Neural cell (in vitro differentiated cells): ENCODE measurements at places on chromosomes 7 and 10. TPM values are rescaled to one million over a fixed set of nuclear protein-coding genes. Genes with fewer than 3 reads are reported as not detected.

PDLIM1 gene
- polyA plus RNA-seq: 1.0 and 1.5 TPM in 2 replicates

NPSR1 gene
- not detected in 2 replicates for polyA plus RNA-seq

PTN gene
- polyA plus RNA-seq: 14.1 and 19.5 TPM in 2 replicates

ZNF736 gene
- polyA plus RNA-seq: 0.04 and 1.7 TPM in 2 replicates

PON1 gene
- 0.25 TPM in 1 of 2 replicates, not detected in the other for polyA plus RNA-seq

NUTM2A gene
- 1.6 and 3.0 TPM in 2 replicates for polyA plus RNA-seq

GHRHR gene
- not detected in 2 replicates for polyA plus RNA-seq

GTF2I gene
- 274 and 562 TPM in 2 replicates for polyA plus RNA-seq

MRLN gene
- not detected in 2 replicates for polyA plus RNA-seq

PRSS37 gene
- not detected in 2 replicates for polyA plus RNA-seq

PSTK gene
- 21.0 and 27.1 TPM in 2 replicates for polyA plus RNA-seq

UCMA gene
- polyA plus RNA-seq: not detected in 2 replicates

MASTL gene
- 7.1 and 7.6 TPM in 2 replicates for polyA plus RNA-seq

NANOS1 gene
- 26.0 and 29.1 TPM in 2 replicates for polyA plus RNA-seq

OR2A42 gene
- polyA plus RNA-seq: not detected in 2 replicates

C7orf57 gene
- not detected in 2 replicates for polyA plus RNA-seq

ASB10 gene
- not detected in 2 replicates for polyA plus RNA-seq

TPST1 gene
- 53.3 and 58.5 TPM in 2 replicates for polyA plus RNA-seq

ZNF33B gene
- 49.5 and 50.0 TPM in 2 replicates for polyA plus RNA-seq

MDFIC gene
- 0.85 and 5.0 TPM in 2 replicates for polyA plus RNA-seq

SAP25 gene
- polyA plus RNA-seq: 0.46 and 0.52 TPM in 2 replicates
